ENCODE measurements at places on chromosomes 4 and X.

DNA sequence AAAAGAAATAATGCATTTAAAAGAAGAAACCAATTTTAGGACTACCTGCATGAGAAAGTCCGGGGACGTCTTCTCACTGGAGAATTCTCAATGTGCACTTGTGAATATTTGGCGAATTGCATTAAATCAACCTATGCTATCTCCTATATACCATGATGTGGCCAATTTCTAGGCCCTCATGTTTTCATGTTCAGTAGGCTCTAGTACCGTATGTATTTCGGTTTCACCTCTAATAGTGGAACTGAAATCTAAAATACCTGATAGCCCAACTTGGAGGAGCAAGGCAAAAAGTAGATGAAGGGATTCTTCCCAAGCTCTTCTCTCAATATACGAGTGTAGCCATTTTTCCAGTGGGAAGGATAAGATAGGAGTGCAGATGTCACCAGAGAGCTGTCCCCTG is 11.4 kb upstream of the FGF2 start:
- H3K27me3 ChIP-seq, result peaks cover 11% of the 10 kb centered on the region
- no peak overlapping the region for H3K27ac ChIP-seq
- no peaks in the 10 kb centered on the region for H3K36me3 ChIP-seq
- DNase-seq, result no peak
- H3K4me1 ChIP-seq, result peaks cover 10% of the 10 kb centered on the region

- H3K36me3 ChIP-seq, result no peaks in the 10 kb centered on the region
- no peak for DNase-seq
- peaks cover 4% of the 10 kb centered on the region for H3K27me3 ChIP-seq
- H3K27ac ChIP-seq, result no peak overlapping the region
Measured at GRCh38 chr4:2301806-2302205, 39.9 kb upstream of the MXD4 start.

DNA sequence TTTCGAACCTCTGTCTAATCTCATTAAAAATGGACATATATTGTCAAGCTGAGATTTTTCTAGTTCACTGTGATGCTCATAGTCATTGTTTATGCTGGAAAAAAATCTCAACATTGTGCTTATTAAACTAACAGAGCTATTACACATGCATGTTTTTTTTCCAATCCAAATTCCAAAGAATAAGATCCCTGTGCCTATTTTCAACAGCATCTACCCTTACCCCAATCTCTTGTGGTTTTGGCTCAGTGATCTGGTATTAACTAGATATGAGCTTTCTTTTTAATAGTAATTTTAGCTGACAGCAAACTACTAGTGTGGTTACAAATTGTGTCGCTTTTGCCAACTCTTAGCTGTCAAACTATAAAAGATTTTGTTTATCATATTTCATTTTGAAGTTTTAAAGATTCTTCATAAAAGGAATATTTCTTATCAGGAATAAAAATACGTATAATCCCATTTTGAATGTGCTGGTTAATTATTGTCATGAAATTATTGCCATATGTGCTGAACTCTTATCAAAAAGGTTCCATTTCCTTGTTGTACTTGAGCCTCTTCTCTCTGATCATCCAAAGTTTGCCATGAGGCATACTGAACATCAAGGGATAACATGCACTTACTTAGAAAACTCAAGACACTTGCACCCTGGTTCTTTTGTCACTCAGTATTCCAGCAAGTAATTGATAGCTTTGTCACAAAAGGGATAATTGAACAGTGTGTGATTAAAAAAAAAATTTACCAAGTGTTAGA is 241.2 kb downstream of the ARHGAP24 start:
- no peaks in the 10 kb centered on the region for H3K27me3 ChIP-seq
- no peak overlapping the region for H3K4me3 ChIP-seq
- no peak overlapping the region for H3K27ac ChIP-seq
- H3K4me1 ChIP-seq, result no peaks in the 10 kb centered on the region
- no peaks in the 10 kb centered on the region for H3K36me3 ChIP-seq
- no peak for DNase-seq

DNA sequence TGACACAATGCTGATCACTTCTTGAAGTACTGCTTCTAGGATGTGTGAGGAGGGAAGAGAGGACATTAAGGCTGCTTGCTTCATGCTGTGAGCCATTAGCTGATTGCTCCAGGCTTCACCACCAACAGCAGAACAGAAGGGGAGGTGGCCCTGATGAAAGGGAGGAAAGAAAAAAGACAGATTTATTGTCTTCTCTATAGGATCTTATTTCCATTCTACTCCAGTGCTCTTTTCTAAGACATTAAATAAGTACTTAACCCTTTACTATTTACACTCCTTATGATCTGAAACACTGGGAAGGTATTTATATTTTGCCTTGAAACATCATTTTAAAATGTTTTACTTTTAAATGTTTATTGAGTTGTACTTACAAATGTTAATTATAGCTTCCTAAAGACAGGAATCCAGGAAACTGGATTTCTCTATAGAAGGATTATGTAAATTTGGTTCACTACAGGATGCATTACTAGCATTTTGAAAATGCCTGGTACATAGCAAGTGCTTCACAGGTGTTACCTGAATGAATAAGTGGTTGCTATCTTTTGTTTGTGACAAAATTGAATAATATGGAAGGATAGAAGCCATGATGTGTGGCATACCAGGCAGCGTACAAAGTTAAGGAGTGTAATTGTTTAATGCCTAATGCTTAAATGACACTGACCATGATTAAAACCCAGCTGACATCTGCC is 680.9 kb upstream of the ATOH1 start:
- no peak overlapping the region for H3K27ac ChIP-seq
- H3K36me3 ChIP-seq, result no peaks in the 10 kb centered on the region
- no peaks in the 10 kb centered on the region for H3K27me3 ChIP-seq
- no peaks in the 10 kb centered on the region for H3K4me1 ChIP-seq

DNA sequence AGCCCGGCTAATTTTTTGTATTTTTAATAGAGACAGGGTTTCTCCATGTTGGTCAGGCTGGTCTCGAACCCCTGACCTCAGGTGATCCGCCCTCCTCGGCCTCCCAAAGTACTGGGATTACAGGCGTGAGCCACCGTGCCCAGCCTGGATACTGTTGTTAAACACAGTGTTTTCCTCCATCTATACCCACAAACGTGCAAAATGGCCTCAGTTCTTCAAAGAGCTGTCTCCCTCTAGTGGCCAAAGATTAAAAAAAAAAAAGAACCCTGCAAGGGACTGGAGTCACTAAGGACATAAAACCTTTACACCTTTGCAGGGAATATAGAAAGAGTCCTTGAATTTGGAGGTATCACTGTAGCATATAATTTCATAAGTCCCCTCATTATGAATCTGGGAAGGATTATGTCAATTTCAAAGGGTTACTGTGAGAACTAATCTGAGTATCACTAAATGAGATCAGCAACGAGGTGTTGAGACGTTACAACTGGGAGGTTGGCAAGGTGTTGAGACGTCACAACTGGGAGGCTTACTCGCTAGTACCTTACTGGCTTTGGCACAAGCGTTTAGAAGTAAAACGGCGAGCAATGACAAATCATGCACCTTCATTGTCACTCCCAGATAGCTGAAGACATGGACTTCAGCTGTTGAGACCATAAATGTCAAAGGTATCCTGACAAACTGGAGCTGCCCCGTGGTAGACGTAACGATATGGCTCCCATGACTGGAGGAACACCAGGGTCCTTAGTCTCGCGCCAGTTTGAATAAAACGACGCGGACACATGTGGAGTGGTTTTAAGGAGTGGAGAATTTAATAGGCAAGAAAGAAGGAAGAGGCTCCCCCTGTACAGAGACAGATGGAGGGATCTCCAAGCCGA is 33.4 kb upstream of the ENPP6 start:
- H3K36me3 ChIP-seq, result no peaks in the 10 kb centered on the region
- H3K27me3 ChIP-seq, result no peaks in the 10 kb centered on the region
- H3K4me1 ChIP-seq, result peaks cover 15% of the 10 kb centered on the region
- peak overlapping the region; percentile 89 for H3K27ac ChIP-seq
- DNase-seq, result peak; percentile 83

DNA sequence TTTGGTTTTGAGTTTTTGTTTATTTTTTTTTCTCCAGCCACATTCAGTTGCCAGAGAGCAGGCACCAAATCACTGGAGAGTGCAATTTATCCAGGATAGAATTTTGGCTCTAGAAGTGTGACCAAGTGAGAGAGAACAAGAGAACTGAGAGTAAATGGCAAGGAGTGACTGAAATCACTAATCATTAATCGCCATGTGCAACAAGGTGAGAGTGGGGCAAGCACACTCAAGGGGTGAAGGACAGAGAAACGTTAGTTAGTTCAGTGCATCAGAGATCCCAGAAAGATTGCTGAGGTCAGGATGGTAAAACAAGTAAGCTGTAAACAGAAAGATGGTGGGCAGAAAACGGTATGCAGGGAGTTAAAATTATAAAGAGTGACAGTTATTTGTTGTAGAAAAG is 17.8 kb upstream of the ASIC5 start:
- no peak overlapping the region for H3K27ac ChIP-seq
- no peak for DNase-seq
- no peak overlapping the region for H3K4me3 ChIP-seq
- H3K36me3 ChIP-seq, result no peaks in the 10 kb centered on the region
- no peaks in the 10 kb centered on the region for H3K4me1 ChIP-seq
- H3K27me3 ChIP-seq, result no peaks in the 10 kb centered on the region

GRCh38 chr4:84481077-84481859 is 17.8 kb downstream of the NKX6-1 start:
- peaks cover 73% of the 10 kb centered on the region for H3K27me3 ChIP-seq
- no peak overlapping the region for H3K4me3 ChIP-seq
- peak; percentile 62 for DNase-seq
- no peak overlapping the region for H3K27ac ChIP-seq
- H3K36me3 ChIP-seq, result peaks cover 2% of the 10 kb centered on the region

DNA sequence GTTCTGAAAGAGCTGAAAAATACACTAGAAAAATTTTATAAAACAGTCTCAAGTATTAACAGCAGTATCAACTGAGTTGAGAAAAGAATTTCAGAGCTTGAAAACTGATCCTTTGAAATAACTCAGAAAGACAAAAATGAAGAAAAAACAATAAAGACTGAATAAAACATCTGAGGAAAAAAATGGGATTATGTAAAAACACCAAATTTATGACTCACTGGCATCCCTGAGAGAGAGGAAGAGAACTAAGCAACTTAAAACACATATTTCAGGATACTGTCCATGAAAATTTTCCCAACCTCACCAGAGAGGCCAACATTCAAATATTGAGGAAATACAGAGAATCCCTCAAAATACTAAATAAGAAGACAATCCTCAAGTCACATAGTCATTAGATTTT is 22.9 kb downstream of the PABPC4L start:
- H3K36me3 ChIP-seq, result no peaks in the 10 kb centered on the region
- H3K27me3 ChIP-seq, result no peaks in the 10 kb centered on the region
- H3K4me3 ChIP-seq, result no peak overlapping the region
- no peaks in the 10 kb centered on the region for H3K4me1 ChIP-seq

GRCh38 chrX:18981124-18981807 is 2.6 kb downstream of the PHKA2 start:
- DNase-seq, result no peak
- H3K27ac ChIP-seq, result no peak overlapping the region
- H3K4me1 ChIP-seq, result peaks cover 11% of the 10 kb centered on the region
- no peak overlapping the region for H3K4me3 ChIP-seq

DNA sequence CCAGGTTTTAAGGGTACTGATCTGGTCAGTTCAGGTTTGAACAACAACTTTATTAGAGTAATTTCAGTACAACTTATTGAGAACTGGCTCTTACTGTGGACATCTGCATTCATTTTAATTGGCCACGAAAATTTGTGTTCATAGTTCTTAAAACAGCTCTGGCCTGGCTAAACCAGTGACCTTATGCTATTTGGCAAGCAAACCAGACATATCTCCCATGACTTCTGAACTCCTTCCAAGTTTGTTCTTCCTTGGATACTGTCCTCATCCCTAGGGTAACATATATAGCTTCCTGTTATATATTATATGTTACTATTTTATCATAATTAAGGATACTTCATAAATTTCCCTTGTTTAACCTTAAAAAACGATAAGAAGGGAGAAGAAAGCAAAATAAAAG is 841.9 kb downstream of the TRAM1L1 start:
- H3K36me3 ChIP-seq, result no peaks in the 10 kb centered on the region
- no peaks in the 10 kb centered on the region for H3K4me1 ChIP-seq
- no peaks in the 10 kb centered on the region for H3K27me3 ChIP-seq
- DNase-seq, result no peak
- no peak overlapping the region for H3K27ac ChIP-seq

DNA sequence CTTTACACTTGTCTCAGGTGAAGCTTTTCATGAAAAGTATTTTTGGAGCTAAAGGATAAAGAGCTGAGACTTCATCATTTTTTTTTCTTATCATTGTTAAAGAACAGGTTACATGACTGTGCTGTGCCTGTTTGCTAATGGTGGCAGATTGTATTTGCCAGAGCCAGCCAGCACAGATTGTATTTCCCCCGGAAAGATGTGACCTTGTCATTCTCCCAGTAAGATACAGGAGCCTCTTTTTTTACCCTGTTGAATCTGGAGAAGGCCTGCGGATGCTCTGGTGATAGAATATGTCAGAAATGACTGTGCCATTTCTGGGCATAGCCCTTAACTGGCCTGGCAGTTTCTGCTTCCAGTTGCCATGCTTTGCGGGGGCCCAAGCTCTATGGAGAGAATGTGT is 91.9 kb downstream of the GPRIN3 start:
- H3K36me3 ChIP-seq, result no peaks in the 10 kb centered on the region
- H3K4me3 ChIP-seq, result no peak overlapping the region
- H3K27ac ChIP-seq, result no peak overlapping the region
- peaks cover 19% of the 10 kb centered on the region for H3K27me3 ChIP-seq

DNA sequence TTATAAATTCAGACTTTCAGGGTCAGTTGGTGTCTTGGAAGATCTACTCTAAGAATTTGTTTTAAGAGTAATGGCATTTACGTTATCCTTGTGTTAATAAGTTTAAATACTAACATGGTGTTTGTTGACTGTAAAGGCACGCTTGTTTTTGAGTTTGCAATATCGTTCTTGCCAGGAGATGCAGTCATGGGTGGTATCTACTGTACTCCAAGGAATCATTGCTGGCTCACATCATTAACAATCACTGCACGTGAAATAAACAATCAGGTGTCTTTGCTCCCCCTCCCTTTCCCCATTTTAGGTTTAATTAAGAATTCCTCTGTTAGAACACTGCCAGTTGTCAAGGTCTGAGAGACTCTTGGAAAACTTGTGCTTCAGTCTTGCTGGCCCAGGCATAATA is 1.6 kb downstream of the HHIP start:
- H3K27me3 ChIP-seq, result peaks cover 57% of the 10 kb centered on the region
- peaks cover 17% of the 10 kb centered on the region for H3K4me1 ChIP-seq
- no peaks in the 10 kb centered on the region for H3K36me3 ChIP-seq
- H3K4me3 ChIP-seq, result peak overlapping the region; percentile 88

GRCh38 chr4:158722291-158722916 is 792 bp downstream of the PPID start:
- peak overlapping the region; percentile 95 for H3K4me3 ChIP-seq
- peak overlapping the region; percentile 99 for H3K27ac ChIP-seq
- peaks cover 49% of the 10 kb centered on the region for H3K4me1 ChIP-seq
- no peaks in the 10 kb centered on the region for H3K27me3 ChIP-seq
- peaks cover 49% of the 10 kb centered on the region for H3K36me3 ChIP-seq
- peak; percentile 70 for DNase-seq

GRCh38 chr4:675980-676870 is 1.9 kb downstream of the MYL5 start:
- H3K27ac ChIP-seq, result peak overlapping the region; percentile 91
- no peaks in the 10 kb centered on the region for H3K27me3 ChIP-seq
- peaks cover 8% of the 10 kb centered on the region for H3K4me1 ChIP-seq
- H3K4me3 ChIP-seq, result peak overlapping the region; percentile 88

All from activated CD4-positive, alpha-beta T cell treated with anti-CD3 and anti-CD28 coated beads, Interleukin-2, amount 10 ng/mL, durations not matched to agents 24 days and 14 days (primary cell).